Activated T-helper 1 cell treated with Interleukin-2 at 50 U/mL for 16 hours (primary cell): ENCODE measurements at places on chromosomes 2 and 18.
A peak's percentile ranks its signal among the peaks of the same experiment; 100 is the strongest.

- no peak for DNase-seq
Measured at GRCh38 chr2:45020439-45020838, 11.2 kb upstream of the SIX2 start.

- DNase-seq = no peak
Measured at GRCh38 chr2:88144914-88145497, 17.1 kb upstream of the FABP1 start.

DNA sequence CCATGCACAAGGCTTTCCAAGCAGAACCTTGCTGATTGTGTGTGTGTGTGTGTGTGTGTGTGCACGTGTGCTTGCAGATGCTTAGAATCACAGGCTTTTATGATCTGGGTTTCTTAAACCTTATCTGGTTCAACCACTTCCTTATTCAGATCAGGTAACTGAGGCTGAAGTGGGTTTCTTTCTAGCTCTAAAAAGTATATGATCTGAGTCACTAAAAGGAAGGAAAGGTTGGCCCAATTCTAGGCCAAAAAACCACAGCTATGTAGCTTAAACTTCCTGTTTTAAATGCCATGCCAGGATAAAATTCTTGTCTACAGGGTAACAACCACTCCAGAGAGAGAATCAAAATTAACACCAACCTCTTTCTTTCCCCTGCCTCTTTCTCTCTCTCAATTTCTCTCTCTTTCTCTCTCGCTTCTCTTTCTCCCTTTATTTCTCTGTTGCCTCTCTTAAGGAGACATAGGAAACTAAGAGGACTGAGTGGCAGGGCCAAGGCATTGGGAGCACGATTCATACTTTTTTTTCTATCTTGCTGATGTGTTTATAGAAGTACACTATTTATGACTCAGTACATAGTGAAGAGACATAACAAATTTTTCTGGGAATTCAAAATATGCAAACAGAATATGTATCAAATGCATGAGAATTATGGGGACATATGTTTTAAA is 140.3 kb downstream of the TRIB2 start:
- no peak for DNase-seq

GRCh38 chr18:24413148-24413547 is 13.3 kb upstream of the IMPACT start:
- DNase-seq = no peak

DNA sequence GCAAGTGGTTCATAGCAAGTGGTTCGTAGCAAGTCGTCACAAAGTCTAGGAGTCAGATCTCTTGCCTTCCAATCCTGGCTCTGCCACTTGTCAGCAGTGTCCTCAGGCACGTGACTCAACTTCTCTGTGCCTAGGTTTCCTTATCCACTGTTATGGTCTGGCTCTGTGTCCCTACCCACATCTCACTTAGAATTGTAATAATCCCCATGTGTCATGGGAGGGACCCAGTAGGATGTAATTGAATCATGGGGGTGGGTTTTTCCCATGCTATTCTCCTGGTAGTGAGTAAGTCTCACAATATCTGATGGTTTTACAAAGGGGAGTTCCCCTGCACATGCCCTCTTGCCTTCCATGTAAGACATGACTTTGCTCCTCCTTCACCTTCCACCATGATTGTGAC is 51.8 kb upstream of the AP1S3 start:
- DNase-seq = no peak

DNA sequence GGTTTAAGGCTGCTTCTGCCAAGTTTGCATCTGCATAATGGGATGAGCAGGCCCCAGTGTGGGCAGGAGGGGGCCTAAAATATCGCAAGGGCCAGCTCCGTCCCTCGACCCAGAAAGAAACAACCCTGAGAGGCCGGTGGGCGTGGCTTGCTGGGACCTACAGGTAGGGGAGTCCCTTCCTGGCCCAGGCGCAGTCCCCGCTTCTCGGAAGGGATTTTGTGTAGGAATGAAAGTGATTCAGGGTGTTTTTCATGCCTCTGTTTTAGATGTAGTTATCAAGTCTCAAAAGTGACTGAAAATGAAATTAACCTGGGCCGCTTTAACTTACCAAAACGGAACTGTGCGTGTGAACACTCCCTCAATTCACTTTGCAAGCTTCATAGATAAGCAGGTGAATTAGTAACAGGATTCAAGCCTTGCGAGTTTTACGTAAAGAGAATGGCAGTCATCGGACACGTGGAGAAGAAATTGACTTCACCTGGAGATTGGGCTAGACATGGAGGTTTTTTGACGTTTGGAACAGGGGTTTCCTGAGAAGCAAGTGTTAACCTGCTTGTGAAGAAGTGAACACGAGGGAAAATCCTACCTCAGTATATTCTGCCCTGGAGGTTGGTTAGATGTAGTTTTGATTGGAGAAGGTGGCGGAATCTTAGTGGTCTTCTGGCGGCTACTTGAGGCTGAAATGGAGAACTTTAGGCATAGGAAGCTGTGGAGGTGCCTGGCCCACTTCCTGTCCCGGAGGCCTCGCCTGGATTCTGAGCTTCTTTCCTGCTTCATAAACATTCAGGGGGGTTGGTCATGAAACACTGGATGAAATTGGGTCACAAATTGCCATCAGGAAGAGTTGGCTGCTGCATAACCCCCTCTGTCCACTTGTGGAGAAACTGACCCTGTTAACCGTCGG is 1.7 kb downstream of the NCK2 start:
- peak; percentile 56 for DNase-seq
